Lower lobe of right lung (tissue), 2 donors: ENCODE measurements at places on chromosomes 1 and 21. TPM values are rescaled to one million over a fixed set of nuclear protein-coding genes. Genes with fewer than 3 reads are reported as not detected.

DNA sequence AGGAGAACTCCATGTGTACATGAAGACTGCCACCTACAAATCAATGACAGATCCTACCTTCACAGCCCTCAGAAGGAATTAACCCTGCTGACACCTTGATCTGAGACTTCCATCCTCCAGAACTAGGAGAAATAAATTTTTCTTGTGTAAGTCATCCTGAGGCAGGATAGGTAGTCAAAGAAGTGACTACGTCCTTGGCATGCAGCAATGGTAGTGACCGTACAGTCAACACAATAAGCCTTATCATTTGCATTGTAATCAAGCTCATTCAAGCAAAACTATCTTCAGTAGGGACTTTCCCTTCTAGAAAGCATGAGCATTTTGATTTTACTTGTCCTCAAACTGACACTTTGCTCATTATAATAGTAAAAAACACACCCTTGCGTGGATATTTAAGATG is 64.0 kb upstream of the KCNK1 start:
- H3K27me3 ChIP-seq = no peaks in the 10 kb centered on the region
- H3K4me1 ChIP-seq = no peaks in the 10 kb centered on the region
- no peaks in the 10 kb centered on the region for H3K36me3 ChIP-seq
- H3K27ac ChIP-seq = no peak overlapping the region

DNA sequence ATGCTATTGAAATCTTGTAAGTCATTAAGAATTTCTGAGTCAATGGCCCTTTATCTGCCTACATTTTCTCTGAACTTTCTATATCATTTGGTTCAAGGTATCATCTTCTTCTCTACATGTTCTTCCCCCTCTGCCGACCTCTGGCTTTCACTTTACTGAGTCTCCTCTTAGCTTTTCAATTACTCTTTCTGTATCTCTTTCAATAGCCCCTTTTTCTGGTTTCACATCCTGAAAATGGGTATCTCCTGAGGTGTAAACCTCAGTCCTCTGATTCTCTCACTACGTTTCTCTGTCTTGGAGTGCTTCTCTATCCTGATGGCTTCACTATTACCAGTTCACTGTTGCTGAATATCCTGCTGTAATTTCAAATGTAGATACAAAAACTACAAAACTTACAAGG is 98.9 kb downstream of the LYST start:
- no peak for DNase-seq
- H3K4me1 ChIP-seq = no peaks in the 10 kb centered on the region
- no peaks in the 10 kb centered on the region for H3K27me3 ChIP-seq
- peaks cover 58% of the 10 kb centered on the region for H3K36me3 ChIP-seq
- H3K27ac ChIP-seq = no peak overlapping the region

- H3K4me3 ChIP-seq = no peak overlapping the region
- no peaks in the 10 kb centered on the region for H3K4me1 ChIP-seq
- DNase-seq = no peak
- no peaks in the 10 kb centered on the region for H3K36me3 ChIP-seq
Measured at GRCh38 chr1:184362876-184363275, 24.0 kb upstream of the C1orf21 start.

GRCh38 chr1:22088331-22088730 is 35.8 kb downstream of the CDC42 start:
- H3K4me1 ChIP-seq = peaks cover 53% of the 10 kb centered on the region
- no peak overlapping the region for H3K27ac ChIP-seq
- H3K27me3 ChIP-seq = no peaks in the 10 kb centered on the region
- no peak overlapping the region for H3K4me3 ChIP-seq
- H3K36me3 ChIP-seq = peaks cover 46% of the 10 kb centered on the region
- DNase-seq = no peak

- H3K27me3 ChIP-seq = no peaks in the 10 kb centered on the region
- DNase-seq = no peak
- H3K4me3 ChIP-seq = no peak overlapping the region
- H3K4me1 ChIP-seq = no peaks in the 10 kb centered on the region
- peak overlapping the region; percentile 44 for H3K27ac ChIP-seq
Measured at GRCh38 chr1:40353082-40353481, 20.4 kb upstream of the SMAP2 start.

DNA sequence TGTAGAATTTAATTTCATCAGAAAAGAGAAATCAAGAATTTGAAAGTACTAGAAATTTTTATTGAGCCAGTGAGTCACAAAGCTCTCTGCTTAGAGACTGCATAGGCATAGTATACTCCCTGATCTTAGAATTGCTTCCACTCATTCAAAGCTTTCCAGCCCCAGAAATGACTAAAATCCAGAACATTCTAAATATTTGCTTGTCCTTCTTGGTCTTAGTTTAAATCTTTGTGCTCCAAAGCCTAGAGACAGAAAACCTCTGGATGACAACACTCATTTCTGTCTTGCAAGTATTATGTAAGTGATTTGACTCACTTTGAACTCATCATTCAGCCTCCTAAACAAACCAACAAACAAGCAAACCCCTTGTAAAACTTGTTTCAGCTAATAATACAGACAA is 74.2 kb downstream of the PTPRC start:
- no peak overlapping the region for H3K4me3 ChIP-seq
- DNase-seq = no peak
- H3K27ac ChIP-seq = no peak overlapping the region
- H3K4me1 ChIP-seq = no peaks in the 10 kb centered on the region

DNA sequence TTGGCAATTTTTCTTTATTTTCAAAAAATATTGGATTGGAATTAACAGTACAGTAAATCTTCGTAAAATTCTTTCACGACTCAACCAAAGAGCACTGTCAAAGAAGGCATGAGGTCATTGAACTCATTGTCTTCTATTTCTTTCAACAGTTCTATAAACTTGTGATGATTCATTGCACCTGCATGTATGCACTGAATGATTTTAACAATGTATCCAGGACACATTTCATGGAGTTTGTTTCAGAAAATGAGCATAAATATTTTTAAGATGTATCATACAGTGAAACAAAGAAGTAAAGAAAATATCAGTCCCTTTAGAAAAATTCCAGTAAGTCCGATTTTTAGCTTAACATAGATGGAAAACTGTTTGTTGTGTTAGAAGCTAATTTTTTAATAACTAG is 33.6 kb upstream of the CD34 start:
- H3K4me3 ChIP-seq = no peak overlapping the region
- no peaks in the 10 kb centered on the region for H3K36me3 ChIP-seq
- no peaks in the 10 kb centered on the region for H3K27me3 ChIP-seq
- H3K27ac ChIP-seq = no peak overlapping the region
- DNase-seq = no peak
- no peaks in the 10 kb centered on the region for H3K4me1 ChIP-seq

DNA sequence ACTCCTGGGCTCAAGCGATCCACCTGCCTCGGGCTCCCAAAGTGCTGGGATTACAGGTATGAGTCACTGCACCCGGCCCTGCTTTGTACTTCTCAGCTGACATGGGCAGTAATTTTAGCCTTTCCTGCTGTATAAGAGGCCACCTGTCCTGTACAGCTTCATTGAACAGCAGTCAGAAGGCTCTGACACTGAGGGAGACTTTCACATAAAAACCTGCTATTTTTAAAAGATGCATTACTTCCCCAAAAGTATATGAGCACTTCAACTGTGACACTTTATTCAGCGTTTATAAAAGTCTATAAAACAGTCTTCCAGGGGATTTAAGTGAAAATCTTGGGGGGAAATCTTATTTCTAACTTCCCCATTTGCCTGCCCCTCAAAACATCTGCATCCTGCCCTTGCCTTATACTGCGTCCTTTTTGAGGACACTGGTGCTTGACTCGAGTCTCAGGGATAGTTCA is 17.6 kb downstream of the RNU5D-1 start:
- H3K27me3 ChIP-seq = no peaks in the 10 kb centered on the region
- H3K36me3 ChIP-seq = no peaks in the 10 kb centered on the region
- H3K4me1 ChIP-seq = peaks cover 14% of the 10 kb centered on the region
- H3K4me3 ChIP-seq = no peak overlapping the region
- no peak overlapping the region for H3K27ac ChIP-seq
- no peak for DNase-seq

DNA sequence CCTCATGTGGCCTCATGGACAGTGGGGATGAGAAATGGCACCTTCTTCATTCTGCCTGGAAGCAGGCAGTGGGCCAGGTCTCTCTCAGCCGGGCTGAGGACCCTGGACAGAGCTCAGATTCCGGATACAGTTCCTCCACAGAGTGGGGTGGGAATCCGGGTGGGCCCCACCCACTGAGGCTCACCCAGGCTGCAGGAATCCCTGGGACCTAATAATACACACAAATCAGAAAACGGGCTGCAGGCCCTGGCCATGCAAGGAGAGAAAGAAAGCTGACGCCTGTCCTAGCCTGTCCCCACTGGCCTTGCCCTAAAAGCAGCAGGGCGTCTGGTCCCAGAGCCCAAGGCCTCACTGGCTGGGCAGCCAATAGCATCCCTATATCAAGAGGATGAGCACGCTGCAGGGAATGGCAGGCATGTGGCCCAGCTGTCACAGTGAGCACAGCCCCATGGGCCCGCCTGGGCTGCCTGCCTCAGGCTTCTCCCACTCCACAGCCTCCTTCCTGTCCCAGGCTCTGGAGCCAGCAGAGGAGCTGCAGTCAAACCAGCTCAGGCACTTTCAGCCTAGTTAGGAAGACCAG is 25.3 kb downstream of the ACTA1 start:
- H3K4me1 ChIP-seq = peaks cover 29% of the 10 kb centered on the region
- peaks cover 55% of the 10 kb centered on the region for H3K27me3 ChIP-seq
- no peak for DNase-seq
- H3K27ac ChIP-seq = no peak overlapping the region
- no peak overlapping the region for H3K4me3 ChIP-seq
- no peaks in the 10 kb centered on the region for H3K36me3 ChIP-seq

DNA sequence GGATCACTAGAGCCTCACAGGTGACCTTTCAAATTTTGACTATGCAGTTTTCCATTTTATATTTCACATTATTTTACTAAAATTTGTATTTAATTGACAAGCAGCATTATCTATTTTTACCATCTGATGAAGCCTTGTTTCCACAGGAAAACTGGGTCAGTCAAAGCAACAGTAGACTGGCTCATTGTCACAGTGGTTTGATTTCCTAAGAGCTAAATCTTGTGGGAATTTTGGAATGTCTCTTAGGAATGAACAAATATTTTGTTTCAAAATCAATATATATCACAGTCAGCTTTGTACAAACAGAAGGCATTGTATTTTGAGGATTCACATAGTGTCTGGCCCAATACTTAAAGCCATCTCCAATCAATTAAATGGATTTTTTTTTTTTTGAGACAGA is 152.6 kb upstream of the RNPC3 start:
- H3K27me3 ChIP-seq = no peaks in the 10 kb centered on the region
- DNase-seq = no peak
- H3K27ac ChIP-seq = no peak overlapping the region
- H3K4me1 ChIP-seq = no peaks in the 10 kb centered on the region
- no peaks in the 10 kb centered on the region for H3K36me3 ChIP-seq

DNA sequence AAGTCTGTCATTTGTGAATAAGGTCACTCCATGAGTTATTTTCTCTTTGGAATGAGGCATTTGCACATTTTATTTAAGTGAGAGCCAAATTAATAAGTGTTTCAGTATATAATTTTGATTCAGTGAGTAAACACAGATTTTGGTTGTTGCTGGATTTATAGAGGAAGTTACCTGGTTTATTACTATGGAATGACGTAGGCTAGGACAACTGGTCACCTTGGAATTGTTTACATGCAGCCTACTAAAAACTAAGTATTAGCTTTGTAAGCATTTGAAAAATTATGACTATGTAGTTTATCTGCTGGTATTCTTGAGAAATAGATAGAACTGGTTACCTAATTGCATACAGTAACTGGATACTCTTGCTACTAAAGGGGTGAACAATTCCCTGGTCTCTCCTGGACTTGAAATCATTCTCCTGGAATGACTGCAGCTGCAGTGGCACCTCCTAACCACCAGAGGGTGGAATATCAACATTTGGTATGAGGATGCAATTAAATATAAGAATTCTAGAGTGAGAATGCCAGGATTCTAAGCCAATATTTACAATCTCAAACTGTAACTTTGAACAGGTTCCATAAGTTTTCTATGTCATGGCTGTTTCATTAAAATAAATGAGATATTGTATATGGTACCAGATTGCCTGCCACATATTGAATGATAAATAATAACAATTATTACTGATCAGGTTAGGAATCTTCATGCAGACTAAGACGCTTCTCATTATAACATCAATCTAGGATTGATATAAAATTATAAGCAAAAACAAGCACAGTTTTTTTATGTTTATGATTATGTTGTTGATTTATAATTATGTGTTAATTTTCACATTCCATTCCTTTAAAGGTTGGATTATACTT is 3.5 kb upstream of the KRTAP27-1 start:
- H3K36me3 ChIP-seq = no peaks in the 10 kb centered on the region
- no peak overlapping the region for H3K4me3 ChIP-seq
- DNase-seq = peak; percentile 45
- no peaks in the 10 kb centered on the region for H3K27me3 ChIP-seq
- no peaks in the 10 kb centered on the region for H3K4me1 ChIP-seq

DNA sequence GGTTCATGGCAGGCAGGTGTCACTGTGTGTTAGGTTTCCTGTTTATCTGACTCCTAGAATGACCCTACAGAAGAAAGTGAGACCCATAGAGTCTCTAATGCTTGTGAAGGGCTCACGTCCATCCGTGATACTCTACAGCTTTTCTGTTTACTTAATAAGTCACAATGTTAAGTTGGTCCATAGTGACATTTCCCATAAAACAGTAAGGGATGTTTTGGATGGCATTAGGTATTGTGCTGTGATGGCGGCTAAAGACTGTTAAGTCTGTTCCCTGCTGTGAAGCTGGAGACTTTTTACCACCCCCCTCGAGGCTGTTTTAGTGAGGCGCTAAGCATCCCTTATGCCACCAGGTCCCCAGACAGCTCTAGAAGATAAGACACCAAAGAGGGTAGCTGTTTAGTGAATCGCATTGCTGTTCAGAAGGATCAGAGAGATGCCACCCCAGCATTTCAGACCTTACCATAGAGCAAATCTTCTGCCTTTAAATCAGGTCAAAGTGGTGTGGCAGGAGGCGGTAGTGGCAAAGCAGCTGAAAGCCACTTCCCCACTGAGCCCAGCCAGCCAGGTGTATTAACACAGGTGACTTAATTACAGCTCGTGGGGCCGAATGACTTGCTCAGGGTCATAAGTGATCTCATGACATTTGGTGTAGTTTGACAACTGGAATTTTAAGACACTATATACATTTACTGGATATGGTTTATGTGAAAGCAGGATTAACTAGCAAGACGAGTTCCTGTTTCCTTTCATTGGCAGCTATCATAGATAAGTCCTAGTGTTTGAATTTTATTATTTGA is 25.0 kb downstream of the SLC37A1 start:
- no peaks in the 10 kb centered on the region for H3K27me3 ChIP-seq
- peaks cover 76% of the 10 kb centered on the region for H3K36me3 ChIP-seq
- H3K27ac ChIP-seq = no peak overlapping the region

FBXO44 gene
- 18.4 TPM for total RNA-seq

SPATA46 gene
- not detected for total RNA-seq

ITGB3BP gene
- total RNA-seq = 18.5 TPM

CD52 gene
- 541 TPM for total RNA-seq
